Inflammatory macrophage (primary cell): ENCODE measurements at places on chromosomes 6 and 20.

GRCh38 chr6:53437557-53438202, 88.9 kb upstream of the ELOVL5 start:
- peak; percentile 82 for DNase-seq

DNA sequence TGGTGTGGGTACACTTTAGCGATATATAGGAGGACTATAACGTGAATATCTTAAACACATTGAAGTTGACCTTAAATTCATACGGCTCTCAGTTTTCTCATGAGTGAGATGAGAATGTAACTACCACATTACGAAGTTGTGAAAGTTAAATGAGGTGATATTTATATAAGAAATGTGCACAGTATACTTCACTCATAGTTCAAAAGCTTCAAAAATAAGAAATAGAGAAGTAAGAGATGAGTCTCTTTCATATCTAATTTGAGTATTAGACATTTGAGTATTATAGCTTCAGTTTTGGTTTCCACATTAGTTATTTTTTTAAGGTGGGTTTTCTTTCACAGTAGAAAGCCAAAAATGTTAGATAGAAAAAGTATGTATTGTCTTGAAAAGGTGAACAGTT, 183.3 kb downstream of the NKAIN2 start:
- no peak for DNase-seq

- no peak for DNase-seq
These were observed 1.4 kb downstream of the GFOD1 start for GRCh38 chr6:13485923-13486562.

- no peak for DNase-seq
These were observed 222.9 kb downstream of the PREX1 start for GRCh38 chr20:48604936-48605335.

GRCh38 chr6:32968867-32969684, 682 bp downstream of the BRD2 start:
- peak; percentile 75 for DNase-seq

- DNase-seq, result peak; percentile 72
These were observed 42.6 kb downstream of the TRIM27 start for GRCh38 chr6:28880894-28881780.

GRCh38 chr20:17910828-17911294, 57.7 kb downstream of the SNX5 start:
- DNase-seq, result peak; percentile 95

DNA sequence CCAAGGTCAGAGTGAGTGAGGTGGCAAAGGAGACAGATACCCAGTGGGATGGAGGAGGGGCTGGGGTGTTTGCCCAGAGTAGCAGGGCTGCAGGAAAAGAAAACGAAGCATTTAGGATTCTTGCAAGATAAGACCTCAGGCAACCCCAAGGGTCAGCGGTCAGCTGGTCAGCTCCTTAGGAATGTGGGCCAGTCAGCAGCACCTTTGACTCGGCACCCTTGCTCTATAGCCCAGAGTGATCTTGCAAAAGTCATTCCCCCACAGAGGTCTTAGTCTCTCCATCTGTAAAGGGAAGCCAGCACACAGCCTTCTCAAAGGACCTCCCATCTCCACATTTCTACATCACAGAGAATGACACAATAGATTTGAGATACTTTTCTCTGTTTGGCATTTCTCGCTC, 56.7 kb downstream of the VEGFA start:
- no peak for DNase-seq

DNA sequence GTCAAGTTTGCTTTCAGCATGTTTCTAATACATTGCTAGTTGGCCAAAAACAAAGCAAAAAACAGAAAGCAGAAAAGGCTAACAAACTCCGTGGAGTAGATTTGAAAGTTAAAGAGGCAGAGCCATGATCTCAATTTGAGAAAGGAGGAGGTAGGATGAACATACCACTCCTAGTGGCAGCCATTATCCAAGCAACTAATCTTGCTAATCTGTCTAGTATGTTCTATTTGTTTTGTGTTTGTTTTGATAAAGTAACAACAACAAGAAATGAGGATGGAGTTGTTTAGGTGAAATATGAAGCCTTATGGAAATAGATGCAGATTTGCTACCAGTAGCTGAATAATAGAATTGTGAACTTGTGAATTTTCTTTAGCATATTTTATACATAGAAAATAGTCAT, 295.5 kb upstream of the PRDM1 start:
- DNase-seq, result no peak

GRCh38 chr6:3370361-3371221, 86.3 kb downstream of the SLC22A23 start:
- DNase-seq, result no peak

- no peak for DNase-seq
These were observed 497.7 kb upstream of the MARCKS start for GRCh38 chr6:113359155-113360140.
